ENCODE measurements at places on chromosomes 1 and 21. TPM values are rescaled to one million over a fixed set of nuclear protein-coding genes. Genes with fewer than 3 reads are reported as not detected.

The MIXL1 gene
- not detected for total RNA-seq

The HES2 gene
- not detected for total RNA-seq

The S100A11 gene
- total RNA-seq: 477 TPM

The TCP10L gene
- total RNA-seq: 0.65 TPM

The FAM72D gene
- total RNA-seq: 16.7 TPM

The PCP4L1 gene
- 0.22 TPM for total RNA-seq

The C1orf116 gene
- total RNA-seq: not detected

The KRTAP7-1 gene
- total RNA-seq: not detected

The EXTL1 gene
- total RNA-seq: not detected

- no peak for DNase-seq
These were observed 131.2 kb downstream of the CDC7 start for GRCh38 chr1:91631718-91632330.

DNA sequence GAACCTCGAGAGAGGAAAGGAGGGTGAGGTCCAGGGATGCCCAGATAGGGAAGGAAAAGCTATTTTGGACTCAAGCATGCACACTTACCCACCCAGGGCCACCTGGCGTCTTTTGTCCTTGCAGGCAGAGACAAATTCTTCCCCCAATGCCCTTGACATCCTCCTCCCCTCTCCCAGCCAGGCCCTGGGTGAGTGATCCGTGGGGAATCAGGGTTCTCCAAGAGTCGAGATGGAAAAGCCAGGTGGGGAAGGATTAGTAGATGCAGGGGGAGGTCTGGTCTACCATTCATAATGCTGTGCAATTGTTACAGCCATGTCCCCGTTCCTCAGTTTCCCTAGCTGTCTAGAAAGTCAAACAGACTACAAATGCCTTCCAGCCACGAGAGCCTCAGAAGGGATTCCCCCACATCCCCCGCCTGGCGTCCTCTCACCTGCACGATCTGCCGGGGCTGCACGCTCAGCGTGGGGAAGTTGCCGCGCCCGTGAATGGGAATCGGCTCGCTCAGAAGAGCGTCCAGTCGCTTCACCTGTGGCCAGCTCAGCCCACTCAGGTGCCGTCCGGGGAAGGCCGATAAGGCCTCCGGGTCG, 580 bp downstream of the TENT5B start:
- DNase-seq: peak; percentile 15

DNA sequence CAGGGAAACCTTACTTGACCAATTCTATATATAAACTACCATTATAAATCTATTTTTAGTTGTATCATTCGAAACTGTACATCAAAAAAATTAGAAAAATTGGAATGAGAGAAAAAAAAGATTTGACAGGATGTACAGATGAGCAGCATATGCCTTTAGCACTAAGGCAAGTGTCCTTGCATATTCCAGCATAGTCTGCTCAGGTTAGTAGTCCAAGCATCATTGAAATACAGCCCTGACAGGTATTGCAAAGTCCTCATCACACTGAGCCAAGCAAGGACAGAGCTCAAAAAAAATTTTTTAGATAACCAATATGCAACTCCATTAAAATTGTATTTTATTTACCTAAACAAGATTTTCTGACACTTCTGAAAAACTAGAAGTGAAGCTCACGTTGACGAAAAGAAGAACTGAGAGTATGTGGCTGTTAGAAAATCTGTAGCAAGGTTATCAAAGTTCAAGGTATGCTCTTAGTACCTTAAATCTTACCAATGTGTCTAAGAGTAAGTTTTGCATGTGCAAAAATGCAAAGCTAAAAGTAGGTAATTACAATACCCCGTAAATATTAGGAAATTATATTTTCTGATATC, 465.6 kb upstream of the ADGRL4 start:
- no peak for DNase-seq

DNA sequence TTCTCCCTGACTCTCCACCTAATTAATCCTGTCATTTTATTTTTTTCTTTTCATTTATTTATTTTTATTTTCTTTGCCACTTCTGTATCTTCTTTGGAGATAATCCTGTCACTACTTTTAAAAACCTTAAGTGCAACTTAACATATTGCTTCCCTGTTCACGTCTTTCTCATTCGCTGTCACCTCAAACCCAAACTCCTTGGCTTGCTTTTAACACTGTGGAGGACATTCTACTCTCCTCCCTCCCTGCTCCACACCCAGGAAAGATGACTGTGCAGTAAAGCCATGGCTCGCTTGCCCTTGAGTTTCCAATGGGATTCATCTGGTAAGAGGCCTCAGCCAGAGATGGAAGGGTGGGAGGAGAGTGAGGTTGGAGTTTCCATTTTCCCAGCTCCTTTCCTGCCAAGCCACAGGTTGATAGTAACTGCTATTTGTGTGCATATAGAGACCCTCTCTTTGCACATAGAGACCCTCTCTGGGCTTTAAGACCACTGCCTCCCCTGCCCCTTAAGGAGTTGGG, 6.4 kb upstream of the BRWD1 start:
- DNase-seq: no peak

DNA sequence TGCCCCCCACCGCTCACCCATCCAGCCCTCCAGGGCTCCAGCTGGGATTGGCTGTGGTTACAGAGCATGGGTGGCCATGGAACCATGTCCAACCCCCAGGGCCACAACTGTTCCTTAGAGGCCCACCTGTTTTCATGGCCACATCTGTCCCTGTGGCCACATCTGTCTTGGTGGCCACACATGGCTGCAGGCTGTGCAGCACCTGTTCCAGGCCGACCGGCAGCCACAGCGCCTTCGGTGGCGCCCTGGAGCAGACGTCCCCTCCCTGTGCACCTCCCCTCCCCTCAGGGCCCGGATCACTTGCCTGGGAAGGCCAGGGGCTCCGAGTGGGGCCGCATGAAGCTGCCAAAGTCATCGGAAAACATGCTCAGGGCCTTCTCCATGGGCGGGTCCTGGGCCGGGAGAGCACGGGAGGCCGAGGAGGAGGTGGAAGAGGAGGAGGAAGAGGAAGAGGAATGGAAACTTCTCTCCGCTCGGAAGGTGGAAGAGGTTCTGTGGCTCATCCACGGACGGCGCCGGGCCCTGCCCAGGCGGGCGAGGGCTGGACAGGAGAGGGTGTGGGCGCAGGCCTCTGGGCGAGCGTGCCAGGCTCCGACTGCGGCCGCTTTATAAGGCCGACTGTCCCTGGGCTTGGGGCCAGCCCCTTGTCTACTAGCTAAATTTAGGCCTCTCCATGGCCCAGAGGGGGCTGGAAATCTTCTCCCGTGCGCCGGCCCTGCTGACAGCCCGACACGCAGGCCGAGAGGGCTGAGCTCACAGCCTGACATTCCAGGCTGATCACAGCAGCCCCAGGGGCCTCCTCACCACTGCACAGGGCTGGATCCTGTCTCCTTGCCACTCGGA, at the start of gene HSPB7:
Gene HSPB7 (minus strand): TSS at position 583 of the 843 bp plus-strand sequence. CDS start 80 bp downstream, at position 503.
- DNase-seq: no peak

DNA sequence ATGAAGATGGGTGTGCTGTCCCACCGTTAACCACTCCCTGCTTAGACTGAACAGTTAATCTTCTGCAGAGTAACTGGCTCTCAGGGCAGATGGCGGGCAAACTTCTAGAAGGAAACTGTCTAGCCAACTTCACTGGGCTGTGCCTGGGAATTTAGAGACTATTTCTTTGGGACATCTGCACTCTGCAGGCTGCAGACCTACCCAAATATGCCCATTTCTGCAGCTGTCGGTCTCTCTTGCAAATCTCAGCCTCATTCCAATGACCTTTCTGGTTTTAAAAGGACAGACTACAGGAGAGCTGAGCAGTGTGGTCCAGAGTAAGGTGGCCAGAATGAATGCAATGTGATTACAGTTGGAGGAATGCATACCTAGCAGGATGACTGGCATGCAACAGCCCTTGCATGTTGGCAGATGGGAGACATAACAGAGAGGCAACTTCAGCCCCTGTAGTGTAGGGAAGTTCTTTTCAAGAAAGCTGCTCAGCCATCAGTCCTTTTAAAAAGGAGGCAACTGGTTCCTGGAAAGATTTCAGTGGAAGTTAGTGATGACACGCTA, 26.3 kb upstream of the IL20 start:
- DNase-seq: no peak

DNA sequence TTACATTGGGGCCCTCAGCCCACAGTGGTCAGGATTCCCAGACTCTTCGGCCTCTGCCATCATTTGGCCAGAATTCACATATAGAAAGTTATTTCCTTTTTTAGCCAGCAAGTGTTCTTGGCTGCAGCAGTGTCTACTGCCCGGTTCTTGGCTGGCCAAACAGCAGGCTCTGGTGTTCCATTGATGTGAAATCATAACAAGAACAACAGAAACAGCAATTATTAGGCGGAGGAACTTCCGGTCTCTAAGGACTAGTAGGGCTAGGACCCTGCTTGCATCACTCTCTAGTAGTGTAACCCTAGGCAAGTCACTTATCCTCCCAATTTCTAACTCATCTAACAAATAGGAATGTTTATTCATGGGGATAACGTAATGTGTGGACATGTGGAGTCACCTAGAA, 8.7 kb upstream of the GJA5 start:
- DNase-seq: no peak

DNA sequence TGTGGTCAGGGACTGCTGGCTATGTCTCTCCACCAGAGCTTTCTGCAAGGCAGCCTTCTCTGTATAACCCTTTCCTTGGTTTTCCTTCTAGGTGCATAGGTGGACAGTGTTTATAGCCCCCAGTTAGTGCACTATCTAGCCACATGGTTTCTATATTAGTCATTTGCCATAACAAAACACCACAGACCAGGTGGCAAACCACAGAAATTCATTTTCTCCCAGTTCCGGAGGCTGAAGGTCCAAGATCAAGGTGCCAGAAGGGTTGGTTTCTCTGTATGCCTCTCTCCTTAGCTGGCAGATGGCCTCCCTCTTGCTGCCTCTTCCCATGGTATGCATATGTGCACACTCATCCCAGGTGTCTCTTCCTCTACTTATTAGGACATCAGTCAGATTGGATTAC, 106.4 kb downstream of the KAZN start:
- no peak for DNase-seq

DNA sequence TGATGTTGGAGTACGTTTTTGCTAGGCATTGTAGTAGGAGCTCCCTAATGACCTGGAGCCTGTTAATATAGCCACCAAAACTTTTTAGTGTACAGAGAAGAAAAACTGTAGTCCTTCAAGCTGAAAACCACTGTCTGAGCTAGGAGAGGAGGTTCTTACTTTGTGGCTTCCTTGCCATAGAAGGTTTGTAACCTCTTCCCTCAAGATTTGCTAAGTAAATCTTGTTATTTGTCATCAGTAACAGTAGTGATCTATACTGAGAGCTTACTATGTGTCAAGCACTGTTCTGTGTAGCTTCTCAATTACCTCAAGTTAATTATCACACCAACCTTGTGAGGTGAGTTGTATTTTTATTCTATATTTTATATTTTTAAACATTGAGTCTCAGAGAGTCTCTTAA, 21.2 kb upstream of the LRRC8C start:
- no peak for DNase-seq

DNA sequence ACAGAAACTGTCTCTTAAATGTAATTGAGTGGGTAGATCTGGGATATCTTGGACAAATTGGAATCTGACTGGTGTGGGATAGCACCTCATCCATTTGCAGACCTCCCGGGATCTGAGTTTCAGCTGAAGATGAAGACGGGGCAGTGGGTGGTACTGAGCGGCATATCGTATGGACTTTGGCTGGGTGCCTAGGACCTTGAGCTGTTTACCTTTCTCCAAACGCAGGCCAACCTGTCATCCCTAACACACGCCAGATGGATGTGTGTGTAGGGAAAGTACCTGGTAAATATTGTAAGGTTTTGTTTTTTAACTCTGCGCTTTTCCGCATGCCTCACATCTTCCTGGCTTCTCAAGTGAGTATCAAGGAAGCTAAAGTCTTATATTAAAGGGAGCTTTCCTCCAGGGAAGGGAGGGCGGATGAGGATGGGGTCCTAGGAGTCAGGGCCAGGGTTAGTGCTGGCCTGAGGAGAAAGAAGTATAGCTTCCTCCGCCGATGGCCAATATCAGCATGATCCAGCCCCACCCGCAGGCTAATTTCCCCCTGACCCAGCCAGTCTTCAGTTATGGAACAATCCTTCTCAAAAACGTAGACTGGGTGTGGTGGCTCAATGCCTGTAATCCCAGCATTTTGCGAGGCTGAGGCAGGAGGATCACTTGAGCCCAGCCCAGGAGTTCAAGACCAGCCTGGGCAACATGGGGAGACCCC, 26.2 kb downstream of the ATP8B2 start:
- no peak for DNase-seq

GRCh38 chr1:70222716-70223235, 1.6 kb downstream of the SRSF11 start:
- DNase-seq: no peak

GRCh38 chr1:92495392-92496063, 8.8 kb upstream of the GFI1 start:
- DNase-seq: no peak

GRCh38 chr1:234315091-234315541, 58.1 kb upstream of the COA6 start:
- DNase-seq: peak; percentile 35

DNA sequence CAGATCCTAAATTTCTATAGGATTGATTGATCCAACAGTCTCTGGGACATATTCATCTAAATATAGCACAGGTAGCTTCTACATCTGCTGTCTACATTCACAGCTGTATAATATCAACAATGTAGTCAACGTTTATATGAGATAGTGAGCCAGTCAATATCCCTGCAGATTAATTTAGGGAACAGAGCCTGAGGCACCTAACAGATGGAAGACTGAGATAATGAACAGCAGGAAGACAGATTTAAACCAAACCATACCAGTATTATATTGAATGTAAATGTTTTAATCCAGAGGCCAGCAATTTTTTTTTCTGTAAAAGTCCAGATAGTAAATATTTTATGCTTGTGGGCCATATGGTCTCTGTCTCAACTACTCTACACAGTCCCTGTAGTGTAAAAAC, 2072.4 kb downstream of the MRPL39 start:
- DNase-seq: no peak

DNA sequence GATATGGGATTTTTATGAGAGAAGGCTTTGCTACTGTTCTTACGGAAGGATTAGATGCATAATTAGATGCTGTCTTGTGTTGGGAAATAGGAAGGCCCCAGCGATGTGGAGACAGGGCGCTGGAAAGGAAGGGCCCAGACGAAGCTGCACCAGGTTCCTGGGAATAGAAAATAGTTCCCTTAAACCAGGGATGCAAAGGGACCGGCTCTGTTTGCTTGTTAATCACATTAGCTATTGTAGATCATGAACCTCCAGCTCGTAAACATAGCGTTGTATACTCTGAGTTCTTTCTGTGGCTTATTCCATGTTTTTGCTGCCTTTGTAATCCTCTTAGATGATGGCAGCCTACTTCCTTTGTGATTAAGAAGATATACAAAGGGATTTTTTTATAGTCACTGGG, 79.8 kb upstream of the COX20 start:
- DNase-seq: no peak

DNA sequence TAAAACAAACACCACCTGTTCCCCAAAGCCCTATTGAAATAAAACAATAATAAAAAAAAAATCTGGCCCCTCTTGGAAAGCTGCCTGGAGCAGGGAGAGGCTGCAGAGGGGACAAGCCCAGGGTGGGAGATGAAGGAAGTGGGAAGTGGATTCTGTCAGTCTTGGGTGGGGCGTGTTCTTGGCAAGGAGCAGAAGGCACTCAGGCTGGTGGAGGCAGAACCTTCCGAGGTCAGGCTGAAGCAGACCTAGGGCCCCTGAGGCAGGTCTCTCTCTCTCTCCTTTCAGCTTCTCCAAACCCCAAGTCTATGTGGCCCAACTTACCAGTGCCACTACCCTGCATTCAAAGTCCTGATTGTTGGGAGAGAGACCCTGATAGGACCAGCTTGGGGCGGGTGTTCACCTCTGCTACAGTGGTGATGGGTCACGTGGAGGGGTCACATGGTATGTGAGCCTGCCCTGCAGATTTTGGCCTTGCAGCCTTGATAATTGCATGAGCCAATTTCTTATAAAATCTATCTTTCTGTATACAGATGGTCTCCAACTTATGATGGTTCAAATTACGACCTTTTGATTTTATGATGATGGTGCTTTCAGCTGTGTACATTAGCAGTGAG, 145.4 kb upstream of the C1orf174 start:
- no peak for DNase-seq

Data from activated CD4-positive, alpha-beta memory T cell treated with anti-CD3 and anti-CD28 coated beads for 36 hours (primary cell).